NT2/D1 (cell line): ENCODE measurements at places on chromosomes 3 and 15.

DNA sequence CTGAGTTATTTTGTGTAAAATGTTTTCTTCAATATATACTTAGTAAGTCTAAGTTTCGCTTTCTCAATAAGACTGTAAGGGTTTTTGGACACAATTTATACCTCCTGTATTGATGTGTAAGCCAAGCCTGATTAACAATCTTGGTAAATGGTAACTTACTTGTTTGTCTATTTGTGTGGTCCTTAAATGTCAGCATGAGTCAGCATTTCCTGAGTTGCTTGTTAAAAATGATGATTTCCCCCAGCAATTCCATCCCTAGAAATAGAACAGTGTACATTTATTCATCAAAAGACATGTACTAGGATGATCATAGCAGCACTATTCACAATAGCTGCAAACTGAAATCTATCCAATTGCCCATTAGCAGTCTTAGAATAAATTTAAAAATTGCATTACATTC is 53.4 kb upstream of the LRIG1 start:
- DNase-seq = no peak

- no peak for DNase-seq
These were observed 3.4 kb downstream of the ANKRD28 start for GRCh38 chr3:15794303-15794771.

DNA sequence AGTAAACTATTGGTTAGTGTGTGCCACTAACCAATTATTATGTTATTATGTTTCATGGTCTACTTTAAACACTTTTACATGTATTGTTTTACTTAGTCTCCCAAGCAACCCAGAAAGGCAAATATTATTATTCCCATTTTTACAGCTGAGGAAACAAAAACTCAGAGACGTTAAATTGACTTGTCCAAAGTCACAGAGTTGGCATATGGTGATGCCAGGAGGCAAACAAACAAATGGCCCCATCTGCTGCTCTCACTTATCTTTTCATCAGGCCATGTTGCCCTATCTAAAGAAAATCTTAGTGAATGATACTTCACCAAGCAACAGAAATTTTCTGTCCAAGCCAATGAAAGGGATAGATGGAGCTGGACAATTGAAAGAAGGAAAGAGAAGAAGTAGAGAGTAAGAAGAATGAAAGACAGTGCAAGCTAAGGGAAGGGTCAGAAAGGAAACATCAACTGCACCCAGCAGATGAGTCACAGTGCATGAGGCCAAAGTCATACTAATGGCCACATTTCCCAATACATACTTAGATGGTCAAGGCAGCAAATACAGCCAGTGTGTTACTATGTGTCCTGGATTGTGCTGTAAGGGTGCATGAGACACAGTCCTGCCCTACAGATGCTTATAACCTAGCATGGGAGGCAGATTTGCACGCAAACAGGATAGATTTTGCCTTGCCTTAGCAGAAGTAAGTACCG is 266.9 kb downstream of the KCNMB2 start:
- DNase-seq = no peak

GRCh38 chr3:10437272-10437994 is 68.0 kb downstream of the ATP2B2 start:
- no peak for DNase-seq

DNA sequence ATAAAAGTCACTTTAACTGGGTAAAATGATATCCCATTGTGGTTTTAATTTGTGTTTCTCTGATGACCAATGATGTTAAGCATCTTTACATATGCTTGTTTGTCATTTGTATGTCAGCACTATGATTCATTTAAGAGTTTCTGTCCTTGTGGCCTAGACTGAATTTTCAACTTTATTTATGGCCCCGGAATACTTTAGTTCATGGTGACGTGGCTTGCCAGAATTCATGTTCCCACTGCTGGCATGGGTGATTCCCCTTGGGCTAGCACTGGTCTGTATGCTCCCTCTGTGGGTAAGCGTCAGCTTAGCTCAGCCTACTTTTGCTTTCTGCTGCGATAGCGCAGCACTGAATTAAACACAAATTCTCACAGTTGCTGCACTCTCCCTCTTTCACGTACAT is 436.3 kb upstream of the SGO1 start:
- DNase-seq = no peak

GRCh38 chr3:132543011-132543739 is 53.9 kb upstream of the ACKR4 start:
- DNase-seq = no peak
